ENCODE measurements at places on chromosomes 12 and 14.

DNA sequence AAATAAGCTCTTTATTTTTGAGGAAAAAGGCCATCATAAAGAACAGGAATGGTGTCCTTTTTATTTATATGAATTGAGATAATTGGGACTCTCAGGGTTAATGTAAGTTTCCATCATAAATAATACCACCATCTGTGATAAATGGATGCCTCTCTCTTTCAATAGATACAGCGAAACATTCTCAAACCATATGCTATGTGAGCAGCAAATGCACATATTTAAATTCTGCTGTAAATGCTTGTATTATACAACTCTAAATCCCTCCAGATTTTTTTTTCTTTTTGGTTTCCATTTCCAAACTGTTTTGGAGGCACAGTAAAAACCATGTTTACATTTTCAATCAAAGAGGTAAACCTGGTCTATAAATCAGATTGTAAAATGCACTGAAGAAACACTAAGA, 132.3 kb downstream of the TMEM132C start:
- DNase-seq = no peak

DNA sequence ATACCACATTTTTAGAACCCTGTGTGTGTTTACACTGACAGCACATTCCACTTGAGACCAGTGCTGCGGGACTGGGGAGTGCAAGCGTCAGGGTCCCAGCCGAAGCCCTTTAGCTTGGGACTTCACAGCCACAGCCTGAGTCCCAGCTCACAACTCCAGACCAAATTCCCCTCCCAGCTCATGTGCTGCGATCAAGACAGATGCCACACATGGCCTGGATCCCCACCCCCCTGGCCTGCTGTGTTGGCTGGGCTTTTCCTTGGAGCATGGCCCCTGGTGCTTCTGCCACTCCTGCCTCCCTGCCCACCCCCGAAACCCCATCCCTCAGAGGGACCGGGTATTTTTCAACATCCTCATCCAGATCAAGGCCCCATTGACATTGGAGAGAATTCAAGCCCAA, 63.7 kb downstream of the WDR20 start:
- DNase-seq = no peak

DNA sequence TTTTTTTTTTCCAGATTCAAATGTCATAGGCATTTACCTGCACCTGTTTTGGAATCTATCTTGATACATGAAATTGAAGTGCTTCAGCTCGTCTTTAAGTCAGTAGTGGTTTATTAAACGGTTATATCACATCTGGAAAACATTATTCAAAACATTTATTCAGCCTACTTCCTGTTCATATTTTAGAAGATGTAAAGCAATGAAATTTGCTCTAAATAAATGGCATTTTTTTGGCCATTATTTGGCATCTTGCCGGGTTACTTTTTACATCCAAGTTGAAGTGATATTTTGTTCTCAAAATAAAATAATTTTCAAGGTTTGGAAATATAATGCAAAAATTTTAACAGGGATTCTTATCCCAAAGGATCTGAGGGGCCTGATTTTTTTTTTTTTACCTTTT, 103.1 kb downstream of the EML1 start:
- DNase-seq = no peak

DNA sequence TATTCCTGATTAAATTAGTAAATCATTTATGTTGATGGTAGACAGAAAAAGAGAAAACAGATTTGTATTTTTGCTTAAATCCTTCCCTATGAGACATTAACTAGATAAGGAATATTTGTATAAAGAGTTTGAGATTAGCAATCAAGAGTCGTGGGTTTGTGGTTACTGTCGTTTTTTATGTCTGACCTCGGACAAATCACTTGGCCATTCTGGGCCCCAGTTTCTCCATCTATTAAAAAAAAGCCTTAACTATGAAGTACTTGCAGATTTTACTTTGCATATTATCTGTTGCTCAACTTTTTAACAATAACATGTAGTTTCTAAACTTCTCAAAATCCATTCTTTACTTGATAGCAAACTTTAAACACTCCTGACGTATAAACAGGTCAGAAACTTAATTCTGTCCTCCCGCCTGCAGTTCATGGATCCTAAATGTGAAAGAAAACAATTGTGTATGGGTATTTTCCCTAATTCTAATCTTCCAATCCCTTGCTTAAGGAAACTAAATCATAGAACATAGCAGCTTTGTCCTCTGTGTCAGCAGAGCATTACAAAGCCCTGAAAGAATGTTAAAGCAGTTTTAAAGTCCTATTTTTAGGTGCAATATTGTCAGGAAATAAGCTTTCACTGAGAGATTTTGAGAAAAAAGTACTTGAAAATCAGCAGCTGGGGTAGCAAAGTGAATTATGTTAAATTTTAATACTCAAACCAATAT, 118.2 kb downstream of the GPR135 start:
- no peak for DNase-seq

GRCh38 chr12:17028348-17028747, 422.4 kb upstream of the LMO3 start:
- DNase-seq = no peak

- DNase-seq = peak; percentile 39
Measured at GRCh38 chr14:99971941-99972747, 93.1 kb upstream of the EVL start.

- DNase-seq = no peak
Measured at GRCh38 chr12:82593901-82594396, 92.8 kb upstream of the TMTC2 start.

- DNase-seq = no peak
Measured at GRCh38 chr12:129538137-129538536, 365.7 kb downstream of the TMEM132D start.

DNA sequence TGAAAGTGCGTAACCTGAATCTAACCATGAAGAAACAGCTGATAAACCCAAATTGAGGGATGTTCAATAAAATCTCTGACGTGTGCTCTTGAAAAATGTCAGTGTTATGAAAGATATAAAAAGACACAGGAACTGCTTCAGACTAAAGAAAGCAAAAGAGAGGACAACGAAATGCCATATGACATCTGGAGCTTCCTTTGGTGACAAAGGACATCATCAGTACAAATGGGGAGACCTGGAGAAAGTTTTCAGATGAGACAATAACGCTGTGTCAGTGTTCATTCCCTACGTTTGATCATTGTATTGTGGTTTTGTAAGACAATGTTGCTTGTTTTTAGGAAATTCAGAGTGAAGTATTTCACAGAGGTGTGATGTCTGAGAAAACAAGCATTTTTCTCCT, 125.9 kb upstream of the MAP1LC3B2 start:
- DNase-seq = no peak

DNA sequence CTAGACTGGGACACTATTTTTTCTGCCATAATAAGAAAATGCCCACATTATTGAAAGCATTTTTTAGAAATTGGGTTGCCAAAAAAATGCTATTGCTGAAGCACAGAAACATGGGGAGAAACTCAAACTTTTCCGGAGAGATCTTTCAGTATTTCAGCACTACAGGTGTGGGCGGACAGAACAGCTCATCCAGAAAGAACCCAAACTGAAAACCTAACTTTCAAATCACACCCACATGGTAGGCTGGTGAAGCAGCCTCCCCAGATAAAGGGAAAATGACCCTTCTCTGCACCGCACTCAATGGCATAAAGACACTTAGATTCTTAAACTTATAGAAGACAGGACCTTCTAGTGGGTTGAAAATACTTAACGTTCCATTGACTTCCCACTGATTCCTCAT, 62.3 kb upstream of the TMPO start:
- no peak for DNase-seq

DNA sequence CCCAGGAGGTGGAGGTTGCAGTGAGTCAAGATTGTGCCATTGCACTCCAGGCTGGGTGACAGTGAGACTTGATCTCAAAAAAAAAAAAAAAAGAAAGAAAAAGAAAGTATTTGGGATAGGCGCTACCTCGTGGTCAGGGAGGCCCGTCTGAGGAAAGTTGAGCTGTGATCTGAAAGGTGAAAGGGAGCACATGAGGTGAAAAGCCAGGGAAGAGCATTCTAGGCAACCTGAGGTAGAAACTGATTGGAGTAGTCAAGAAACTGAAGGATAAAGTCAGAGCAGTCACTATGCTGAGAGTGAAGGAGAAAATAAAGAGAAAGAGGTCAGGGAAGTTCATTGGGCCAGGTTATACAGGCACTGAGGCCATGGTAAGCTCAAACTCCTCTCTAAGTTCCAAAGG, 7.7 kb downstream of the ANAPC5 start:
- no peak for DNase-seq

DNA sequence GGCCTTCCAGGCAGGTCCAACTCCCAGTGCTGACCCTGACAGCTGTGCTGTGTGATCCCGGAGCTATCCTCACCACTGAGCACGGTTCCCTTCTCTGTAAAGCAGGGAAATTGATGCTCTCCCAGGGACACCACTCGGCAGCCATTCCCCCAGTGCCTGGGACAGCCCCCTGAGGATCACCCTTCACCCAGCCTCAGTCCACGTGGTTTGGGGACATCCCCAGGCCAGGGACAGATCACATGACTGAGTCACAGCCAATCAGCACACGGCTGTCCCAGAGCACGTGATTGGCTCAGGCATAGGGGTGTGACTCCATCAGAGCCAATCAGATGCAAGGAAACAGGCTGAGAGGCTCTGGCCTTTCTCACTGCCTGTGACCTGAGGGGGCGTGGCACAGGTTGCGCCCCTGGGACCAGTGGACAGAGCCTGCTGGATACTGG, 68.8 kb upstream of the SFSWAP start:
- DNase-seq = no peak

DNA sequence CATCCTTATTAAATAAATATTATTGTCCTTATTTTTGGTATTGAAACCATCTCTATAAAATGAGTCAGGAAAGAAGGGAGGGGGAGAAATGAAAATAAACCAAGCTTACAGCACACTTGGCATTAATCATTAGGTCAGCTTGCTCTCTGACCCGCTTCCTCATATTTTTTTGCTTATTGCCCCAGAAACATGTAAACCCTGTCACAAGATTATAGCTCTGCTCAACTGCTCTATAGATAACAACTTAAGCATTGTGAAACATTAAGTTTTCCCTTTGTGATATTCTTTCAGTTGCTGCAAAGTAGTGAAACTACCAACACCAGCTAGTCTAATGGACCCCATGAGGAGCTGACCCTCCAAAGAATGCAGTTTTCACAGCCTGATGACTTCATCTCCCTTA, 819.5 kb downstream of the SLC16A7 start:
- no peak for DNase-seq

DNA sequence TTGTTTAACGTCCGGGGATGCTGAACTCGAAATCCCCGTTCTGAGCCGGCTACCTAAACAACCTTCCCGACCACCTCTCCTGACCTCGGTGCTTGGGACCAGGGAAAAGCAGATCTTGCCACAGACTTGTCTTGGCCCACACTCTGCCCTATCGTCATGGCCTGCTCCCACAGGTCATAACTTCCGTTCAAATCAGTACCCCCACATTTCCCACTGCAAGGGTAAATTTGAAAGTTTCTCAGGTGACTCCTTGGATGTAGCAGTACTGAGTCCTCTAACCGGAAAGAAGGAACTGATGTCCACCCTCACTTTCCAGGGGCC, 612 bp upstream of the RBM23 start:
- DNase-seq = no peak

DNA sequence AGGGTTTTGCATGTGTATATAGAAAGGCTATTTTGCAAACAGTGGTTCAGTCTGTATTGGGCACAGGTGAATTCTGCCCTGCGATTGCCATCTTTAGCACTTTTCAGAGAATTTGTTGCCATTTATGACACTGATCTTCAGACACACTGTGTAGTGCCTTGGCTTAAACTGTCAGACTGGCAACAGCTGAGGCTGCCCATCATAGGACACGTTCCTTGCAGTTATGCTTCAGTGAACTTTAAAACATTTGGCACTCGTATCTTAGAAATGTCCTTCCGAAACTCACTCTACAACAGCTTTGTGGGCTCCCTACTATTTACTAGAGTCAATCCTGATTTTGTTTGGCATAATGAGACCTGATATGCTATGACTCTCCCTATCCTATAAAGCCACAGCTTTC, 29.1 kb downstream of the AP5M1 start:
- no peak for DNase-seq

DNA sequence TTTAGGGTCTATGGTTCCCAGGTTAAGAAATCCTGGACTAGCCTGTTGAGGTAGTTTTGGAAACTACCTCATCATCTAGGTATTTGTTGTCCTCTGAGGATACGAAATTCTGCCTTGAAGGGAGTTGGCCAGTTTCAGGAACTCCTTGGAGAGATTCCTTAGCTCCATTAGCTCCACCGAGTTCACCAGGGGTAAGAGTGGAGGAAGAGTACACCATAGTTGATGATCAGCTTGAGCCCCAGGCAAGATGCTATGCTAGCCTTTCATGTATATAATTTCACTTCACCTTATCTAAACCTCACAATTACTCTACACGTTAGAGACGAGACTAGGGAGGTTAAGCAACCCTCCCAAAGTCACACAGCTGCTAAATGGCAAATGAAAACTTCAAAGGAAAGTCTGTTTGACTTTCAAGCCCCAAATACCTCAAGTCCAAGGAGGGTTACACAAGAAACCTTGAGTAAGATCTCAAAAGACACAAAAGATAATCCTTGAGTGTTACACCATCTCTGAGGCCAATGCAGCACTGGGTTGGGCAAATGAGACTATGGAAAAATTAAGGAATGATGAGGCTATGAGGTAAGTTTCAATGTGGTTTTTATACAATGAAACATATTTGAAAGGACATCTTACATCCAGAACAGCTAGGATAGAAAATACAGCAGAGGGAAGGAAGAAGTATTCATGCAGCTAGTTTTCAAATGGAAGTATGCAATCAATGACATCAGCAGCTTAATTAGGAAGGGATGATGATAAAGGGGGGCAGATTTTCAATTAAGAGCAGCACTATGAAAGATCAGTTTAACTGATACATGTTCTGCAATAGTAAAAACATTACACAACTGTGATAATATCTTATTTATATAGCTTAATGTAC, 97.2 kb upstream of the KRAS start:
- no peak for DNase-seq

DNA sequence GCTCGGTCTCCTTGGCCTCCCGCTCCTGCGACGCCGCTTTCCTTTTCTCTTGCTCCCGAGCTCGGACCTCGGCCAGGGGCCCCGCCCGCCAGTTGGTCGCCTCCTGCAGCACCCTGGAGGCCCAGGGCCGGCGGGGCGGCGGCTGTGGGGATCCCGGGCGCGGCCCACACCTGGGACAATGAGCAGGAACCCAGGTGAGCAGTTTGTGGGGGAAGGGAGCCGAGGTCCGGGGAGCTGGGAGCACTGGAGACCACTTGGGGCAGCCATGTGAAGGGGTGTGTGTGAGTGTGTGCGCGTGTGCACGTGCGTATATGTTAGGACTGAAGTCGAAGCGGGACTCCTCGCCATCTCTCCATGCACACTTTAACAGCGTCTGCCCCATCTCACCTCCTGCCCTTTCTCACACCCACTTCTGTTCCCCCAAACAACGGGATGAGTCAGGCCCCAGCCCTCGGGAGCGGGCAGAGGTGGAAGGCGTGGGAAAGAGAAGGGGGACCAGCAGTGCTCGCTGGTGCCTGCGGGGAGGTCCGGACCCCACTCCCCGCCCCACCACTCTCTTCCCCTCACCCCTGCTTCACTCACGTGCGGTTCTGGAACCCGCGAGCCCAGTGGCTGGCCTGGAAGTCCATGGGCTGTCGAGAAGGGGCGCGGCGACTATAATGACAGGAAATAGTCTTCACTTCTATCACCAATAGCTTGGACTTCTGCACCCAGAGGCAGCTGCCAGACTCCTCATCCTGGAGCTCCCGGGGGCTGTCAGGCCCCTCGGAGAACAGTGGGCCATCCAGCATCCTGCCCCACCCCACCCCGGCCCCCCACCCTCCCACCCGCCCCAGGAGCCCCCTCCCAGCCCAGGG, 450 bp downstream of the DDN start:
- DNase-seq = peak; percentile 36

- DNase-seq = no peak
Measured at GRCh38 chr12:32606443-32606842, 72.7 kb upstream of the DNM1L start.

Measured in activated naive CD4-positive, alpha-beta T cell treated with anti-CD3 and anti-CD28 coated beads, Interleukin-2, amount 10 ng/mL, durations not matched to agents 7 days and 5 days (primary cell).